ENCODE measurements at places on chromosomes 5 and 9. TPM values are rescaled to one million over a fixed set of nuclear protein-coding genes. Genes with fewer than 3 reads are reported as not detected.

Gene HINT1
- 173 TPM for total RNA-seq

Gene APBA1
- 5.7 TPM for total RNA-seq

Gene RAB3C
- total RNA-seq = not detected

Gene CD72
- 1.9 TPM for total RNA-seq

Gene UBE2QL1
- total RNA-seq = under 0.01 TPM

All from bronchial smooth muscle cell (primary cell).